Activated CD4-positive, alpha-beta T cell treated with anti-CD3 and anti-CD28 coated beads, Interleukin-2, amount 10 ng/mL, durations not matched to agents 7 days and 5 days (primary cell): ENCODE measurements at places on chromosomes 12 and 14.

DNA sequence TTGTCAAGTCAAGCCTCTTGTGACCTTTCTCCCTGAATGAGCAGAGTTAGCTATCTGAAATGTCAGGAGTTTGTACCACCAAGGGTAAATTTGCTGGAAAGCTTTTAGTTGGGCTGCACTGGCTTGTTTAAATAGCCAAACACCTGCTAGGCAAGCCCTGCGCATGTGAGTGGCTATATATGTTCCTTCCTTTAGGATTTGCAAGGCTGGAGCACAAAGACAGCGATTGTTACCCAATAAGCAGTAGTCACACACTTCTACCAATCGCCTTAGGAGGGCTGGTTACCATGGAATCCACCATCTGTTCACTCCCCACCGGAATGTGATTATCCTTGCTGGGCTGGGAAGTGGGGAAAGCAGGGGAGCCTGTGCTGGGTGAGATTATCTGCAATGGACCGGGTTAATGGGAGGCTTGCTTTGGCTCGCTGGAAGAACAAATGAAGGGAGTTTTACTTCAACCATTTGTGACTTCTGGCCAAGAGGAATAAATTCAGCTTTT, 102.5 kb downstream of the FGD4 start:
- DNase-seq = no peak

- DNase-seq = no peak
Measured at GRCh38 chr12:115440438-115440837, 756.5 kb upstream of the TBX3 start.

- no peak for DNase-seq
Measured at GRCh38 chr14:92626041-92626440, 112.5 kb downstream of the RIN3 start.

- no peak for DNase-seq
Measured at GRCh38 chr14:96649327-96649601, 147.1 kb downstream of the PAPOLA start.

- no peak for DNase-seq
Measured at GRCh38 chr12:124233846-124234640, 60.9 kb upstream of the RFLNA start.

DNA sequence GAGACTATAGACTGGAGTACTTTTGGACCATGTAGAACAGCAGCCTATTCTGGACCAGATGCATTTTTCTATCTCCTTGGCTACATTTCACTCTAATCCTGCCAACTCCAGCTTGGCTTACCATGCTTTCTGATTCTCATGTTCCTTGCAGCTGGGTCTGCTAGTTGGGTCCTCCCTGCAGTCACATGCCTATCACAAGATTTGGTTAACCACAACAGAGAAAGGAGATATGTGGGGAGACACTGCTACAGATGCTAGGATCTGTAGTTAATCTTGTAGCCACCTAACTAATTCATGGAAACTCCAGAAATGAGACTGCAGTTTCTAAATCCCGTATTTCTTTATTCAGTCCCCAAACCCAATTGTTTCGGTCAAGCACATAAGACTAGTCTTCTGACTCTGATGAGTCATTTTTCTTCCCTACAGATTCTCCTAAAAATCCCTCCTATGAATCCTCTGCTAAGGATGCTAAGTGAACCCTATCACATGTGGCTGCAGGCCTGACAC, 410.6 kb downstream of the DAD1 start:
- no peak for DNase-seq

GRCh38 chr12:54424224-54424623, 5.2 kb upstream of the ITGA5 start:
- DNase-seq = no peak

GRCh38 chr12:116395396-116395795, 117.9 kb upstream of the MED13L start:
- no peak for DNase-seq

GRCh38 chr12:27771481-27772327, 8.3 kb upstream of the KLHL42 start:
- DNase-seq = no peak

DNA sequence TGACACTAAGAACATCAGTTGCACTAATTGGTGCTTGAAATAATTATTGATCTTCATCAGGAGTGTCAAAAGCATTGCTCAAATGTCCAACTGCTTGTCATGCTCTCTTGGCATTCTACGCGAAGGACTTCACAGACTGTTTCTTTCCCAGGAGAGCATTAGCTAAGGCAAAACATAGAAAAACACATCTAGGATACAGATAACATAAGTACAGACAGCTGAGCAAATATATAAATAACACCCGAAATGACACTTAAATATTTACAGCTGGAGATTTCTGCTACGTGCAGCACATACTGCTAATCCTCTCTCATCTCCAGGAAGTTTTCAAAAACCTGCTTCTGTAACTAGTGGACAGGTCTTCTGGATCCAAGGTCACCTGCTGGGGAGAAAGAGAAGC, 120.0 kb upstream of the PRMT8 start:
- DNase-seq = no peak

DNA sequence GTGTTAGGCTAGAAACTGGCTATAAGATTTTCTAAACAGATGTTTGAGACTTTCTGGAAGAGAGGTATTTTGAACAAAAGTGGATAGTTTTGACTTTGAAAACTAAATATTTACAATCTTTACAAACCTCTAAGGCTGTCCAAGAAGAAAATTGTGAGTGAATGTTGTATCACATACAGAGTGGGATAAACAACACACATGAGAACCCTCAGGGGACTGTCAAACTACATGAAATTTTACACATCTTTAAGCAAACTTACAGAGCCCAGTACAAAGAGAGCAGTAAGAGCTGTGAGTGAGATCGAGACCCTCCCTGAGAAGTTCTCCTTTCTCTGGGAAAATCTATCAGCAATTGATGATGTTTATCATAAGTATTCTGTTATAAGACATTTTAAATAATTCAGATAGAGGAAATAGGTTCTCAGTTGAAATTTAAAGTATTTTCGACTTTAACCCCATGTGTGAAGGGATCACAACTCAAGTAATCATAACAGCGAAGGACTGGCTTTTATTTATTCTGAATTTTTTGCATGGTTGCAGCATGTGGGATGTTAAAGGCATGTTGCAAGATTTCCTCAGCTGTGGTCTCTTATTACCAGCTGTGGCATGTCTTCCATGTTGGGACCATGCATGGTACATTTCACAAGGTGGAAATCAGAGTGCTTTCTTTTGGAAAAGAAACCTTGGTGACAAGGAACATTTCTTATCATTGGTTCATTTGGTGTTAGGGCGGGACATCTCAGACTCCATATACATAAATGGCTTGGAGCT, 264.0 kb upstream of the PRICKLE1 start:
- DNase-seq = no peak
